Activated CD4-positive, alpha-beta T cell treated with anti-CD3 and anti-CD28 coated beads for 48 hours (primary cell): ENCODE measurements at places on chromosomes 3 and 15.

DNA sequence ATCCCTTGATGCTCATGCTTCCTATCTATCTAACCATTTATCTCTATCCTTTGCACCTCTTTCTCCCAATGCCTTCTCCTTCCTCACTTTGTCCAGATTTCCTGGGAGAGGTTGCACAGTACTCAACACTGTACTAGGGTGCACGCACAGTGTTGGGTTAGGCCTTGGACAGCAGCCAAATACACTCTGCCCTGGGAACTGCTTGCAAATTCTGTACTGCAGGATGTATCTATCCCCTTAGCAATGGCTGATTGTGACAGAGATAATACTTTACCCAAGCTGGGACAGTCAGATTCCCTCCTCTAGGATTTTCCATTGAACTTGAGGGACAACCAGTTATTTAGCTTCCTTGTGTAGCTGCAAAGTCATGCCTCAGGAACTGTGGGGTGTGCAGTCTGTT lies 113.3 kb downstream of the IL20RB start:
- DNase-seq = no peak

DNA sequence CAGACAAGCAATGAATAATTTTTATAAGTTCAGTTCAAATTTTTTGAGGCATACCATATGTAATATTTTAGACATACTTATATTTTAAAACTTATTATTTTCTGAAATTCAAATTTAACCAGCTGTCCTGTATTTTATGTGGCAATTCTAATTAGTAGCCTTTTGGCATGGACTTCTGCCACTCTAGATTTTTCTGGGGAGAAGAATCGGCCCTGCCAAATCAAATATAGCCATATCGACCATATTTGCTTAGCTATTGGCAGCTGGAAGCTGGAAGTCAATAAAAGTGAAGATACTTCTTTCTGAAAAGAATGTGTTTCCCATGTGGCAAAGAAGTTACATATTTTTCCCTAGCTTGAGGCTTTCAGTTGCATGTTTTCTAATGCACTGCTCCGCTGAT lies 9.4 kb upstream of the RBMS3 start:
- no peak for DNase-seq

DNA sequence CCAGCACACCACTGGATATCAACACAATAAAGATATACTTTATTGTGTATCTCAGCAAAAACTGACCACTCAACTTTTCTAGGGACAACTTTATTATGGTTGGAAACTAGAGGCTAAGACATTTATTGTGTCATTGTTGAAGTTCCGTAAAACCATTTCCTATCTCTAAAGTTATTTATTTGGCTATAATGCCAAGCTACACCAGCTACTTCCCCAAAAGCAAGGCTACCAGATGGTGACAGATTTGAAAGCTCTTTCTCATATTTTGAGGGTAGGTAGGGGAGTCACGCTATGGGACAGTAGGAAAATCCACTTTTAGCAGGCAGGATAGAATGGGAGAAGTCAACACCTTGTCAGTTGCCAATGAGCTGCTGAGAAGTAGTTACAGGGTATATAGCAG lies 834.6 kb upstream of the CFAP20DC start:
- no peak for DNase-seq

DNA sequence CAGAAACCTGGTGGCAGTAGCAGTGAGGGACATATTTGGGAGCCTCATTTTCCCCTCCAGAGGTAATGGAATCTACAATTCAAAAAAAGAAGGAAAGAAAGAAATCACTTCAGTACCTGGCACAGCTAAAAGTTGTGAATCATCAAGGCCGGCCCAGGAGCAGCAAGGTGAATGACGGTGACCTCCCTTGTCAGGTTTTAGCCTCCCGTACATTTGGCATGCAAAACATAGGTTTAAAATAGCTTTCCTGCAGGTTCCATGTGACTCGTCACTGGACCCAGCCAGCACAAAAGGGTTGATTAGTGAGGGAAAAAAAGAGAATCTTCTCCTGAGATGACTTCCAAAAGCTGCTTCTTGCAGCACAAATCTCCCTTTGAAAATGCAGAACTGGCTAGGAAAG lies 394.2 kb downstream of the LSAMP start:
- no peak for DNase-seq

DNA sequence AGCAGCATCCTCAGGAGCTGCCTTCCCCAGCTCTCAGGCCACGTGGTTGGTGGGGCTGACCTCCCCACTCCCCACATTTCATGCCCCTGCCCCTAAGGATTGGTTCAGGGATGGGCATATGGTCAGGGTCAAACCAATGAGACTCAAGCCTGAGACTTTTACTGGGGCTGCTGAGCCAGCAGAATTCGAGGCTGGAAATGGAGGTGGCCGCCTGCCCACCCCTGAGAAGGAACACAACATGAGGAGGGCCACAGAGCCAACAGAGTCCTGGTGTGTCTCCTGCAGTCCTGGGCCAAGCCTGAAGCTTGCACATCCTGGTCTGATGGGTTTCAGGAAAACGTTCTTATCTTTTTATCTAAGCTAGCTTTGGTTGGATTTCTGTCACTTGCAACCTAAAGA lies 5.9 kb downstream of the EHD4 start:
- DNase-seq = no peak

DNA sequence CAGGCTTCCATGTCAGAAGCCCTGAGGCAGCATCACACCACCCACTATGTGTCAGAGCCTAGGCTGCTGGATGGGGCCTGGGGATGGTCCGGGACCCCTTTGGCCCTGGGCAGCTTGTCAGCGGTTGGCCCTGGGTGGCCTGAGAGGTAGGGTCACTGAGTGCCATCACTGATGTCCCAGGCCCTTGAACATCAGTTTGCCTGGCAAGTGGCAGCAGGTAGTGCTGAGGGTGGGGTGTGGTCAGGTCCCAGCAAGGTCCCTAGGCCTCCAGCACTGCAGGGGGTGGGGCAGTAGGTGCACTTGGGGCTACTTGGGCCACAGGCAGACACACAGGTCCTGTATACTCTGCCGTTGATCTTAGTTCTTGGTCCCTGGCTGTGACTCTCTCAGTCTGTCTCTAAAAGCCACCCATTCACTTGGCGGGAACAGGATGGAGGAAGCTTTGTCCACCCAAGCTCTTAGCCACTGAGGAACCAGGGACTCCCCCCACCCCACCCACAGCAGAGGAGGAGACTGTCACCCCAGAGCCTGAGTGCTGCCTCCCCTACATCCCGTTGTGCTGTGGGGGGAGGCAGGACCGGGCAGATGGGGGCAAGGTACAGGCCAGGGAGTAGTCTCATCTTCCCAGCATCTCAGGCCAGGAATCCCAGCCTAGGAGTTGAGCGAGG lies 5.8 kb downstream of the GNAI2 start:
- no peak for DNase-seq

- DNase-seq = no peak
These were observed 795.1 kb upstream of the ARPP21 start for GRCh38 chr3:34844323-34844620.

GRCh38 chr3:139534455-139534812 lies 5.1 kb downstream of the RBP1 start:
- no peak for DNase-seq

DNA sequence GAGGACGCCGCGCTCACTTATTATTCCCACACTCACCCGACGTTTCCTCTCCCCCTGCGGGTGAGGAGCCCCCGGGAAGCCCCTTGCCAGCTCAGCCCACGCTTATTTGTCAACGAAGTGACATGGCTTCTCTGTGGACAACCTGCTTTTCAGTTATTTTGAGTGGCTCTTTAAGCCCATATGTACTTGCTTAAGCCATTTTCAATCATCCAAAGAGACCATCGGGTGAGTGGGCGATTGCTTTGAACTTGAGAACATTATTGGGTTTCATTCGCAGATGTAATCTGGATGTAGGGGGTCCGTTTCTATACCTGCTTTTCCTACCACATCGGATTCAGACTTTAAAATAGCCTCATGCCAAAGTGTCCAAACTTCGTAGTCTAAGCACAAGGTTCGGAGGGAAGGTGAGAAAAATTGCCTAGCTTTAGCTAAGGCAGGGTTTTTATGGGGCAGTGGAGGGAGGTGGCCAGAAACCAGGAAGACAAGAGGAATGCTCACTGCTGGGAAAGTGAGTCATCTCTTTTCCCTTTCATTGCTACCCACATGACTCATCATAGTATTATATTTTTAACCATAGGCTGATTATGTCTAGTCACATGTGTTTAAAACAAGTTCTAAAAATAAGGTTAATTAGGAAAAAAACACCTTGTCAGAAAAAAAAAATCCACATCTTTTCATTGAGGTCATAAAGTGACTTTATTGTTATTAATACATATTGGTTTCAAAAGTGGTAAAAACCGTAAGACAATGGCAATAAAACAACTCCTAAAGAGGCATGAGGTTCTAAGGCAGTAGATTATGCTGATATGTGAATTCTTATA lies 773.1 kb upstream of the NR2F2 start:
- DNase-seq = peak; percentile 5

- no peak for DNase-seq
These were observed 30.3 kb upstream of the GADL1 start for GRCh38 chr3:30924763-30925162.

GRCh38 chr15:61655881-61656280 lies 404.4 kb downstream of the VPS13C start:
- DNase-seq = no peak

- no peak for DNase-seq
These were observed 253 bp downstream of the IFT80 start for GRCh38 chr3:160398820-160399124.

- DNase-seq = no peak
These were observed 70.6 kb downstream of the GOLIM4 start for GRCh38 chr3:168025076-168025475.

DNA sequence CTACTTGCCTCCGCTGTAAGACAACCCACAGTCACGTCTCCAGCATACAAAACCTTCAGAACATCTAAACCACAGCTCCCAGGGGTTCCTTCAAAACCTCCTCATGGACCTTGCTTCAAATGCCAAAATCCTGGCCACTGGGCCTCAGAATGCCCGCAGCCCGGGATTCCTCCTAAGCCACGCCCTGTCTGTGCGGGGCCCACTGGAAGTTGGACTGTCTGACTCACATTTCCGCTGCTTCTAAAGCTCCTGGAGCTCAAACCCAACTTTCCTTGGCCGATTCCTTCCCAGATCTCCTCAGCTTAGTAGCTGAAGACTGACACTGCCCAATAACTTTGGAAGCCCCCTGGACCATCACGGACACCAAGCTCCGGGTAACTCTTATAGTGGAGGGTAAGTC lies 17.9 kb upstream of the OR5H6 start:
- DNase-seq = no peak

- DNase-seq = no peak
These were observed 103.1 kb downstream of the CMSS1 start for GRCh38 chr3:99920481-99921376.

DNA sequence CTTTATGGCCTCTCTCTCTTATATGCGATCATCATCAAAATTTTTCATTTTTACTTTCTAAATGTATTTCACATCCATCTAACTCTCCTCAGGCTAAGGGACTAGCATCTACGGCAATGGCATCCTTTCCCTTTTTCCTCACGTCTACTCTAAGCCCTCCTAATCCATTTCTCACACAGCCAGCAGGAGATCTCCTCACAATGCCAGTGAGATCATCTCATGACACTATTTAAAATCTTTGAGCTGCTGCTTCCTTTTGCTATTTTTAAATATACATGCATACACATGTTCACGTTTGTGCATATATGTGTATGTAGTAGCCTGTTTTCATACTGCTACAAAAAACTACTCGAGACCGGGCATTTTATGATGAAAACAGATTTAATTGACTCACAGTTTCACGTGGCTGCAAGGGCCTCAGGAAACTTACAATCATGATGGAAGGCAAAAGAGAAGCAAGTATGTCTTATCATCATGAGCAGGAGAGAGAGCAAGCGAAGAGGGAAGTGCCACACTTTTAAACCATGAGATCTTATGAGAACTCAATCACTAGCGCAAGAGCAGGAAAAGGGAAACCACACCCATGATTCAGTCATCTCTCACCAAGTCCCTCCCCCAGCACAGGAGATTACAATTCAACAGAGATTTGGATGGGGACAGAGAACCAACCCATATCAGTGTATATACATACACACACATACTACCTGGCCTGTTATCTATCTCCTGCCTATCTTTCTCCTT lies 599.2 kb upstream of the ROBO1 start:
- DNase-seq = no peak

GRCh38 chr3:128176276-128176833 lies 23.1 kb downstream of the EEFSEC start:
- DNase-seq = no peak

GRCh38 chr3:42043099-42043813 lies 47.9 kb upstream of the TRAK1 start:
- no peak for DNase-seq
